ENCODE measurements at places on chromosomes 13 and 19.

DNA sequence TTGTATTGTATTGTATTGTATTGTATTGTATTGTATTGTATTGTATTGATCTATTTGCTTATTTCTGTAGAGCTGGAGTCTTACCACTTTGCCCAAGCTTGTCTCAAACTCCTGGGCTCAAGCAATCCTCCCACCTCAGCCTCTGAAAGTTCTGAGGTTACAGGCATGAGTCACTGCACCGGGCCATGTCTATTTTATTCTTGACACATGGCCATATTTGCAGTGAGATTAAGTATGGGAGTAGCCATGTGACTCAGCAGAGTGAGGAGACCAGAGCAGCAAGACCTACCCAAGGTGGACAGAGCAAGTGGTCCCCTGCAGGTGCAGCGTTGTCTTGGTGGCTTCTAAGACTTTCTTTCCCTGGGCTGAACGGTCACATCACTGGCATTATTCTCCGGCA lies 49.1 kb upstream of the UBAC2 start:
- no peak for DNase-seq

DNA sequence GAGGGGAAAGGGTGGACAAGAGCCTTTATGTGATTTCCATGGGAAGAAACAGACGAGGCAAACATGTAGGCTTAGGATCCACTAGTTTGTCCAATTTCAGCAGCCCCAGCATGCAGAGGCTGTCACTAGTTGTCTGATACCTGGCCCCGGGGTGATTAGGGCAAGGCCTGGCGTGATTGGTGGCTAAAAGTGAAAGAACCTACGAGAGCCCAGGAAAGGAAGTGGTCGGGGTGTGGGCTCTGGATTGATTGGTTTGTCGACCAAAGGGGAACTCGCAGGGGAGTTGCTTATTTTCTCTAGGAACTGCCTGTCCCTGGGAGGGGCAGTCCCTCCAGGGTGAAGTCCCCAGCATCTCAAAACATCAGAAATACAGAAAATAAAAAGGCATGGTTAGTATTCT lies 64.2 kb upstream of the UQCRFS1 start:
- DNase-seq, result no peak

DNA sequence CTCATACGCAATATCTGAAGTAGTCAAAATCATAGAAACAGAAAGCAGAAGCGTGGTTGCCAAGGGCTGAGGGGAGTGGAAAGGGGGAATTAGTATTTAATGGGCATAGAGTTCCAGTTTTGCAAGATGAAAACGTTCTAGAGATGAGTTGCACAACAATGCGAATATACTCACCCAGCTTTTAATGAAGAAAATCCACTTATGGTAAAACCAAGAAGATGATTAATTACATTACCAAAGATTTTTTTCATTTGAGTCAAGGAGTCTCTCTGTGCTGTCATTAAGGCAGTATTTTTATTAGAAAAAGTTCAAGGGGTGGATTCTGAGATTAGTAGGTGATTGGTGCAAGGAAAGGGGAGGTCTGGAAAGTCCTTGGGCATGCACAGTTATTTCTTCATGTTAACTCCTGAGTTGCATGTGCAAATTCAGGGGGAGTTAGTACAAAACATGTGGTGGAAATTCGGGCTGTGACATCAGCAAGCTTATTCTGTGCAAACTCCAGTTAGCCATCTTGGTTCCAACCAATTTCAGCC lies 6.9 kb upstream of the CBY2 start:
- DNase-seq, result no peak

DNA sequence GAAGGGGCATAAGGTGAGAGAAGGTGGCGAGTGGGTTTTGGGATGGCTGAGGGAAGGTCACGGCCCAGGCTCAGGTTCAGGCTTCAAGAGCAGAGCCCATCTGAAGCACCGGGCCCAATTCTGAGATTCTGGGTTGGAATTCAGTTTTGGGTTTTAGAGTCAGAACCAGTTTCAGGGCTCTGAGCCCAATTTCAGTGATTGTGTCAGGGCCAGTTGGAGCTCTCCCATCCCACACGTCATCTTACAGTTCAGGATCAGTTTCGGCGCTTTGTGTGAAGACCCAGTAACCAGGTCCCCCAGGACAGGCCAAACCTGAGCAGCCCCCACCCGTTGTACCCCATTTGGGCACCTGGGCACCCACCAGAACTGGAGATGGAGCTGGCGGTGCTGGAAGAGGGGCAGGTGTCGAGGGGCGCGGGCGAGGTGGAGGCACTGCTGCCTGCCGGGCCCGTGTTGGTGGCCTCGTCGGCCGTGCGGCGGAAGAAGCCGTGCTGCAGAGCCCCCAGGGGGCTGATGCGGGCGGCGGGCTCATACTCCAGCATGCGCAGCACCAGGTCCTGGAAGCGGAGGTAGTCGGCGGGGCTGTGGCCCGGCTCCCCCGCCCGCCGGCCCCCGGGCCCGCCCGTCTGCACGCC lies 7.5 kb downstream of the DYRK1B start:
- DNase-seq, result no peak

- no peak for DNase-seq
Observed at GRCh38 chr19:27765912-27766725, 1446.8 kb downstream of the UQCRFS1 start.

DNA sequence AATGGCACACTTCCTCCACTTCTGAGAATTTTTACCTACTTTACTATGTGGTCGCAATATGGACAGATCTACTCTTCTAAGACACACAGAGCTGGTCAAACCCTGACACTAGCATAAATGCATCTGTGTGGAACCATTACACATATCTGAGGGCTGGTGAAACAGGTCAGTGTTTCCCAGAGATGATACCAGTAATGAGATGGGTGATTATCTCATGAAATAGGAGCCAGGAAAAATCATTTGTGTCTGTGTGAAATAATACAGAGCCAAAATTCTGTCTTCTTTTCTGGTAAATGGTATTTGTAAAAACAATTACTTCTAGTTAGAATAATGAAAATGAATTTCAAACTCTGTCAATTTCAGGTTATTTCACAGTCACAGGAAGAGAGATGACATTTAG lies 71.6 kb upstream of the FARP1 start:
- DNase-seq, result no peak

DNA sequence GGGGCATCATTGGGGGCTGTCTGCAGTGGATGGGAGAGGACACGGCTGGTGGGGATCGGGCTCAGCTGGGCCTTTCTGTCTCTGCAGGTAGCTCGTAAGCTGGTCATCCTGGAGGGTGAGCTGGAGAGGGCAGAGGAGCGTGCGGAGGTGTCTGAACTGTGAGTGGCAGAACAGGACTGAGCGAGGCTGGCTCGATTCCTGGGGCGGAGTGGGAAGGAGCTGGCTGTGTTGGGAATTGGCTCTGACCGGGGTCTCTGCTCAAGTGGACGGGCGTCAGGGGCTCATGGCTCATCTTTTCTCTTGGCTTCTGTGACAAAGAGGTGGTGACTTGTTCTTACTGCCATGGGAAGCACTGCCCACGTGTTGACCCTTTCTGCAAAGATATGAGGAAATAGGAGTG lies 11.6 kb downstream of the TPM4 start:
- no peak for DNase-seq

GRCh38 chr19:11422163-11423065 lies 3.3 kb upstream of the RGL3 start:
- peak; percentile 22 for DNase-seq

DNA sequence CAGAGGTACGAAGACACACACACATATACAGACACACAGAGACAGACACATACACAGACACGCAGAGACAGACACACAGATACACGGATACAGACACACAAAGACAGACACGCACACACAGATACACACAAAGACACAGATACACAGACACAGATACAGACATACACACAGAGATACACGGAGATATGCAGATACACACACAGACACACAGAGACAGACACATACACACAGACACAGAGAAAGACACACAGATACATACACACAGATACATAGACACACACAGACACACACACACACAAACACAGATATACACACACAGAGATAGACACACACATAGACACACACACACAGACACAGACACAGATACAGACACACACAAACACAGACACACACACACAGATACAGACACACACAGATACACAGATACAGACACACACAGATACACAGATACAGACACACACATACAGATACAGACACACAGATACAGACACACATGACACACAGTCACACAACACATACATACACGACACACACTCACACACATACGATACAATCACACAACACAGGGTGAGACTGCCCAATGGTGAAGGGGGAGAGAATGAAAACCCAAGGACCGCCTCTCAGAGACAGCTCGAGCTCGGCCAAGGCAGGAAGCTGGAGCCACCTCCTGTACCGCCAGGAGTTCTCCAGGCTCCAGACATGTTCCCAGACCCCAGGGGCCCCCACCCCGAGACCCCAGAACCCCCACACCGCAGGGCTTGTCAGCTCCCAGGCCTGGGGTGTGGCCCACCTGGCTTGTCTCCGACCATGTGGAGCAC lies 8.8 kb upstream of the CCER2 start:
- DNase-seq, result no peak

- DNase-seq, result no peak
Observed at GRCh38 chr19:44846455-44847143, 502 bp downstream of the NECTIN2 start.

GRCh38 chr19:46922465-46922864 lies 61.7 kb downstream of the ARHGAP35 start:
- no peak for DNase-seq

DNA sequence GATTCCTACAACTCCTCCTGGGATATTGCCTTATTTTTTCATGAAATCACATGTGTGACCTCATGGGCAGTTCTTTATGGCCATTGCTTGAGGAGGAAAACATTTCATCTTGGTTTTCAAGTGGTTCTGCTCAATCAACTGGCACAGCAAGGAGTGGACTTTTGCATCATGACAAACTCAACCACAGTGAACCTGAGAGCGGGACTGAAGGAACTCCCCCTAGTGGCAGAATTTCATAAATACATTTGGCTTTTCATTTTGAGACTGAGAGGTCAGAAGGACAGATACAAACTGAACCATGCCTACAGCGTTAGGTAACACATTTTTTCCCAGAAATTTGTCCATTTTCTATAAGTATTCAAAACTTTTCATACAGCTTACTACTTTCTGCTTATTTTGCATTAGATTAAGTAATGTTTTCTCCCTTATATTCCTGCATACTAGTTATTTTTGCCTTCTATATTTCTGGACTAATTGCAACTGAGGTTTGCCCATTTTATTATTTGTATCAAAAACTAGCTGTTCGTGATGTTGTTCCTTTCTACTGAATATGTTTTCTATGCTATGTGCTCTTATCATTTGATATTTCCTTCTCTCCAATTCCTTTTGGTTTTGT lies 13.4 kb upstream of the SIGLEC12 start:
- peak; percentile 43 for DNase-seq

DNA sequence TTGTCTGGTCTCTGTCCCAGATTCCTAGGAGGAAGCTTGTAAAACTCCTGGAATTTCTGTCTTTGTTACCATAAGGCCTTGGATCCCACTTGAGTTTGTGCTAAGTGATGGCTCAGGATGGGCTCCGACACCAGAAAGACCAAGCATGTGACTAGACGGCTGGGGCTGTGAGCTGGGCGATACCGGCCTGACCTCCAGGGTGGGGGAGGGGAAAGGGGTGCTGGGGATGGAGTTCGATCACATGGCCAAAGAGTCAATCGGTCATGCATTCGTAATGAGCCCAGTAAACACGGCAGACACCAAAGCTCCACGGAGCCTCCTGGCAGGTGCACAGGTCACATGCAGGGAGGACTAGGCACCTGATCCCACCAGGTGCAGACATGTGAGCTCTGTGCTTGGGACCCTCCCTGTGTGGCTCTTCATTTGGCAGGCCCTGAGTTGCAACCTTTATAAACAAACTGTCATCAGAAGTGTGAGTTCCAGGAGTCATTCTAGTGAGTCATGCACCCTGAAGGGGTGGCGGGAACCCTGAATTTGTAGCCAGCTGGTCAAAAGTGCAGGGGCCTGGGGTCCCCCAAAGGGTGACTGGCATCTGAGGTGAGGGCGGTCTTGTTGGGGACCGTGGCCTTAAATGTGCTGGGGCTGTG lies 27.1 kb downstream of the ELAVL1 start:
- no peak for DNase-seq

GRCh38 chr13:33493672-33494365 lies 208.3 kb upstream of the STARD13 start:
- no peak for DNase-seq

- no peak for DNase-seq
Observed at GRCh38 chr19:31641591-31641990, 292.4 kb upstream of the TSHZ3 start.

DNA sequence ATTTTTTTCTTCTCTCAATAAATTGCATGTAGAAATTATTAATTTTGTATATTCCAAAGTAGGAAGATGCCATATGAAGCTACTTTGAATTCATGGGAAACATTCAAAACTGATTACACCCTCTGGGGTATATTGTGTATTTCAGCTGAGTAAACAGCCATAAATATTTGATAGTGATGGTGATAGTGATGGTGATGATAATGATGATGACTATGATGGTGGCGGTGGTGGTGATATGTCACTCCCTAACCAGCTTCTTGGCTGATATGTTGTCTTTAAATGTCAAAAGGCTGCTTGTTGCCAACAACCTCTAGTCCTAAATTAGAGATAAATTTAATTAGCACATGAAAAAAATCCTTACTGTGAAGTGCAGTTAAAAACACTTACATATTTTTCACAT lies 102.0 kb downstream of the LRCH1 start:
- no peak for DNase-seq

GRCh38 chr19:14470031-14470876 lies 4.9 kb downstream of the PTGER1 start:
- no peak for DNase-seq

DNA sequence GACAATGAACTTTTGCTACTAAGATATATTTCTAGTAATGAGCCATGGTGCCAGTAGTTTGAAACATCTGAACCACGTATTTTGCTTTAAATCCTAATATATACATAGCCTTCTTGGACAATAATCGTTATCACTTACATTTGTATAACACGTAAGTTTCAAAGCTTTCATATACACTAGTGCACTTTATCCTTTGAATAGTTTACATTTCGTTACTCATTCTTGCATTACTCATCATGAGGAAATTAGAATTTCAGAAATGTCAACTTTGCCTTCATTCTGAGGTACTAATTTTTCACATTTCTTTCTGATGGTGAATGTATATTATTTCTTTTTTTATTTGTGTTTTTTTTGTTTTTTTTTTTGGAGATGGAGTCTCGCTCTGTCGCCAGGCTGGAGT lies 5.8 kb downstream of the KBTBD7 start:
- DNase-seq, result no peak

- DNase-seq, result no peak
Observed at GRCh38 chr13:102606537-102607309, 9.9 kb downstream of the TPP2 start.

DNA sequence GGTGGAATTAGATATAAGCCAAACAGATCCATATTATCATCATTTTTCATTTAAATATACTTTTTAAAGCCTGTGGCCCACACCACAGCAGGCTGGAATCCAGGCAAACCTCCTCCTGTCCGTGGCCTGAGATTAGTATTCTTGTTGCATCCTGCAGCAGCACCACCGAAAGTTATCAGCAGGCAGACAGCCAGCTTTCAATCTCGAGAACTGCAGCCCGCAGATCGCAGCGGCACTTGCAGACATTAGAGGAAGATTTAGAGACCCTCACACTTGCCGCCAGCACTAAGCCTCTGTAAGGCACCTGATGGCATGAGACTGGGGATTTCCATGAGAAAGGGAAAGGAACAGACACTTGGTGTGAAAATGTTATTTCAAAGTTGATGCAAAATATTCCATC lies 7.4 kb downstream of the DHRS12 start:
- DNase-seq, result no peak

- DNase-seq, result no peak
Observed at GRCh38 chr13:99989276-99990125, 7.9 kb downstream of the ZIC2 start.
